ENCODE measurements at places on chromosomes 12 and 14. TPM values are rescaled to one million over a fixed set of nuclear protein-coding genes. Genes with fewer than 3 reads are reported as not detected.

DNA sequence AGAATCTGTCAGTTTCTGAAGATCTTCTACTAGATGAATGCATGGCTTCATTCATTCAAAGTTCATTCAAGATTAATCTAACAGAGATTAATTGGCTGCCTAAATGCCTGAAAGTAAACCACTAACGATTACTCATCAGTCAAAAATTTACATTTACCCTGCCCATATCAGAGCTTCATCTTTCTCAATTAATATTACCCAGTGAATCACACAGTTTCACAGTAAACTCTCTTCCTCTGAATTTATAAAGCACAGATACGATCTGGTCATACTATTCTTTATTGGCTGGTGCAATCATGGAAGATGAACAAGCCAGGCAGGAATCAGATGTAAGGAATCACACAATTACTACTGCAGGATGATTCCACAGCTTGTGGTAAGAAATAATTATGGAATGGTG lies 377.7 kb downstream of the SLC16A7 start:
- peak; percentile 40 for DNase-seq

DNA sequence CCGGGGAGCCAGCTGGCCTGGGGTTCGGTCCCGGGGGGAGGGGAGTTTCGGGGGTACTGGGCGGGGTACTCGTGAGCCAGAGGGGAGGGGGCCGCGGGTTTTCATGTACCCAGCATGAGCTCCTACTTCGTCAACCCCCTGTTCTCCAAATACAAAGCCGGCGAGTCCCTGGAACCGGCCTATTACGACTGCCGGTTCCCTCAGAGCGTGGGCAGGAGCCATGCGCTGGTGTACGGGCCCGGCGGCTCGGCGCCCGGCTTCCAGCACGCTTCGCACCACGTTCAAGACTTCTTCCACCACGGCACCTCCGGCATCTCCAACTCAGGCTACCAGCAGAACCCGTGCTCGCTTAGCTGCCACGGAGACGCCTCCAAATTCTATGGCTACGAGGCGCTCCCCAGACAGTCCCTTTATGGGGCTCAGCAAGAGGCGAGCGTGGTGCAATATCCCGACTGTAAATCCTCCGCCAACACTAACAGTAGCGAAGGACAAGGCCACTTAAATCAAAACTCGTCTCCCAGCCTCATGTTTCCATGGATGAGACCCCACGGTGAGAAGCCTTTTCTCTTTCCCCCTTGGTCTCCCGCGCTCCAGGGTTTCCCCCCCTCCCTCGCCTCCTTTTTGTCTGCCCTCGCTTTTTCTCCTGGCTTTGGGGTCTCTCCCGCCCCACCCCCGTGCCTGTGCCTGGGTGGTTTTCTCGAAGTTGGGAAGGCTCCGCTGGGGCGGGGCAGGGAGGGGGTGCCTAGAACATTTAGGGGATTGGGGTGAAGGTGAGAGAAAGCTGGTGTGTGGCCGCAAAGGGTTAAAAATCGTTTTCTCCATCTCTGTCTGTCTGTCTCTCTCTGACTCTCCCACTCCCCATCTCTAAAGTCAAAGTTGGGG lies 627 bp downstream of the HOXC8 start:
- no peak for DNase-seq

Gene LMO3
- total RNA-seq = 0.34 TPM

DNA sequence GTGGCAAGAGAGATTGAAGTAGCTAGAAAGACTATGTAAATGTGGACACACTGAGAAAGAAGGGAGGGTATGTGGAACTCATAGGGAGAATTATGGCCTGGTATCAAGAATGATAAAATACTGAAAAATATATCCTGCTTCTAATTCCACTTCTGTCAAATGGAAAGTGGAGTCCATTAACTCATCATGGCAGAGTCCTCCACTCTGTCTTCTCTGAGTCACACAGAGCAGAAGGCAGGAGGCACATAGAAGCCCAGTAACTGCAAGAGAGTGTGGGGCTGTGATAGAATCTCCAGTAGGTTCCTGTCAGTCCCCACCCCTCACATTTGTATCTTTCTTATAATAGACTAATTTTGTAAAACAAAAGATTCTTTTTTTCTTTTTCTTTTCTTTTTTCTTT lies 223.7 kb downstream of the AKAP6 start:
- no peak for DNase-seq

GRCh38 chr12:43123461-43123860 lies 428.5 kb downstream of the ADAMTS20 start:
- DNase-seq = no peak

DNA sequence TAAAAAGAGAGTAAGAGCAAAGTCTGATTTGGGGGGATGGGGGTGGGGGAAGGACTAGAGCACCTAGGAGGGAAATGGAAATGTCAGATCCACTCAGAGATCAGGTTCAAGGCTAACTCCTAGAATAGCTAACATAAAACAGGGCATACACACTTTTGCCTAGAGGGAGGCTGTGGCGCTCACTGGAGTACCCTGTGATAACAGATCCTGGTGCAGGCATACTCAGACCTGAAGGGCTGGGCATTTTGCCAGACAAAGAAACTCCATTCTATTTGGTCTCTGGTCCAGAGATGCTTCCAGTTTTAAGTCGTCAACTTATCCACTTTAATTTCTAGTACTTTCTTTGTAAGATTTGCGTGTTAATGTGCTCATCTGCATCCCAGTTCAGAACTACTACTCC lies 5.8 kb downstream of the CTDSP2 start:
- no peak for DNase-seq

DNA sequence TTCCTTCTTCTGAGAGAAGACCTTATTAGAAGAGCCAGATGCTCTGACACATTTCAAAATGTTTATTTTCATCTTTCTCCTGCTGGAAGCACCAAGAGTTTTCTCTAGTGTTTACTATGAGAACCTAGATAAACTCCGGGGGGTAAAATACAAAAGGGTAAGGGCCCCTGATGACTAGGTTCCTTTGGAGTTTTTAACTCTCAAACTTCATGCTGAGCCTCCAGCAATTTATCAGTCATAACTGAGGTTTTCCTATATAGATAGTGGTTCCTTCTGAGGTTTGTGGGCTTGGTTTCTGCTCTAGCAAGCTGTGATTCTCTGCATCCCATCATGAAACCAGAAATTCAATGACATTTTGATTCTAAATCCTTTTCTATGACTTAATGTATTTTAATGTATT lies 210.9 kb downstream of the LRFN5 start:
- DNase-seq = no peak

GRCh38 chr14:32908196-32909084 lies 30.2 kb upstream of the NPAS3 start:
- DNase-seq = no peak

DNA sequence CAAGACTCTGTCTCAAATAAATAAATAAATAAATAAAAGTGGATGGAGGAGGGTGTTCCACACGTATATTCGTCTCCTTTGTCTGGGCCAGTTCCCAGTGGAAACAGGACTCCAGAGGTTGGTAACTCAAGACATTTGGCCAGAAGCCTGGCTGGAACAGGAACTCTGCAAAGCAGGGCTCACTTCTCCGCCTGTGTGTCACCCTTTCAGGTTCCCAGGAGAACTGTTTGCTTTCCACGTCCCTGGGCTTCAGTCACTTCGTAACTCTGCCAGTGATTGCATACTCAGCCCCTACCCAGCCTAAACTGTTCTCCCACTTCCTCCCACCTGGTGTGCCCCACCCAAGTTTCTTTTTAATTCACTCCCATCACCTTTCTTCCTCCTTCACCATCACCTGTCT lies 7.0 kb upstream of the UBE2N start:
- no peak for DNase-seq

All from HCT116 (cell line).